DMS53 (cell line): ENCODE measurements at places on chromosomes 3 and 15.

- no peak for DNase-seq
These were observed 178.2 kb downstream of the OR4M2 start for GRCh38 chr15:22258398-22259150.

DNA sequence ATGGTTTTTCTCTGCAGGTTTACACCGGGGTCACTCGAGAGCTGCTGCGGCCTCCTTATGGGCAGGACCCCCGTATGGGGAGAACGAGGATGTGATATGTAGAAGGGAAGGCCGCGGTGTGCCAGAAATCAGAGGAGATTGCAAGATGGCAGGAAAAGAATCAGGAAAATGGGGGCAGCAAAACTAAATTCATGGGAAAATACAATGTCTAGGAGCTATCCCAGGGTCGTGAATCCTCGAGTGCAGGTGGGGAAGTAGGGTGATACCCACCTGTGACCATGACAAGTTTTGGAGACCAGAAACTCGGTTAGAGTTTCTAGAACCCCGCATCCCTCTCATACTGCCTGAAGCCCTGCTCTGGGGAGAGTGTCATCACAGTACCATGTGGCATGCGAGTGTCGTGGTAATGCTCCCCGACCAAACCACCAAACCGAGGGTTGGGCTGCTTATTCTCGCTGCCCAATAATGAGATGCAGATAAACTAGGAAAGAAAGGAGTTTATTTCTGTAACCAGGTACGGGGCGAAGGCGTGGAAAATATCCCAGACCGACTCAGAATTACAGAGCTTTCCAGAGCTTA, 781 bp downstream of the TRNT1 start:
- DNase-seq: peak; percentile 8

DNA sequence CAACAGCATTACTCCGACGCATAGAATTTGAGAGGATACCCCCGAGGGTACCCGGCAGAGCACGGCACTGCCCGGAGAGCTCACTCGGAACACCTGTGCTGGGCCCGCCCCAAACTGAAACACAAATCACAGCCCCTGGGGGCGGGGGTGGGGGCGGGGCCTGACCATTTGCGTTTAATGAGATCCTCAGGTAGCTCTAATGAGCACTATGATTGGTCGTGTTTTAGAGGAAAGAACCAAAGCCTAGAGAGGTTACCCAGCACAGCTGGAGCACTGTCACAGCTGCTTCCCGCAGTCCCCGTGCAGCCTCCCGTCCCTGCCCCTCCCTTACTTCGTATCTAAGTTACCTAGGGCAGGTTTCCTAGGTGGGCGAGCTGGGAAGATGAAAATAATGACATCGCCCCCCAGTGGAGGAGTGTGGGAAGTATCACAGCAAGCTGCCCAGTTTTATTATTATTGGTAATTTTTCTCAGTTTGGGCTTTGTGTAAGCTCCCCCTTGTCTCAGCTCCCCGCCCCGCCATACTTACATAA, 187.1 kb downstream of the PDE8A start:
- peak; percentile 83 for DNase-seq

- no peak for DNase-seq
These were observed 17.9 kb upstream of the SQOR start for GRCh38 chr15:45616901-45617323.

- no peak for DNase-seq
These were observed at the start of gene CLEC3B for GRCh38 chr3:45026038-45026437. TSS of gene CLEC3B (plus strand) at chr3:45026303. CDS start at chr3:45026363, 60 bp downstream.

GRCh38 chr15:85473455-85473854, 93.1 kb downstream of the AKAP13 start:
- no peak for DNase-seq

GRCh38 chr3:13335059-13335458, 85.1 kb downstream of the NUP210 start:
- no peak for DNase-seq

- no peak for DNase-seq
These were observed 22.0 kb downstream of the FAN1 start for GRCh38 chr15:30925686-30926085.

- DNase-seq: no peak
These were observed 17.5 kb downstream of the VGLL3 start for GRCh38 chr3:86973440-86973839.

GRCh38 chr3:13623101-13623654, 74.3 kb downstream of the FBLN2 start:
- peak; percentile 63 for DNase-seq

- no peak for DNase-seq
These were observed 410.6 kb downstream of the FOXP1 start for GRCh38 chr3:71172951-71173350.

DNA sequence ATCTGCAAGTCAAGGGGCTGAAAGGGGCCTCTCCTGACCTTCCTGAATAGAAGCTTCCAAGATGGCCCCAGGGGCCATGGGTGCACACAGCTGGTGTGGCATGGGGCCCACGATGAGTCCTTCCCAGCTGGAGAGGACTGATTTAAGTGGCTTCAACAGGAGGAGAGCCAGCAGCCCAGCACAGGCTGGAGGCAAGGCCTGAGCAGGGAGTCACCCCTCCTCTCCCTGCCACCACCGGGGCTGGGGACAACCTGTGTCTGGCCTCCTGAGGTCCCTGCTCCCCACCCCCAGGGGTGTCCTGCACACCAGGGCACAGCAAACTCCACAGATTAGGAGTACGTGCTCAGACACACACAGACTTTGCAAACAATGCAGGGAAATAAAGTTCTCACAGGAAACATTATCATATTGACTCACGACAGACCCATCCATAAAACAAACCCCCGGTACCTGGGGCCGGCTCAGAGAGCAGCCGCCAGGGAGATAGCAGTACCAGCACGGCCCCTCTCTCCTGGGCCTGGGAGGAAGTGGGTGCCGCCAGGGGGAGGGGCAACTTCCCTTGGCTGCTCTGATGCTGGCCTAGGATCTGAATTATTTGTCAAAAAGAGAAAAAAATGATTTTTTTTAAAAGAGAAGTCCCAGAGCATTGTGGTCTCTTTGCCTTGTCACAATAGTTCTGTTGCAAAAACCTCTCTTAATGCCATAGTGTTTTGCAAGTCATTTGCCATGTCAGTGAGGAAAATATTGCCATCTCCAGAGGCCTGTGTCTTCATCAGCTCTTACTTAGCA, 21.9 kb upstream of the TSEN2 start:
- DNase-seq: no peak

DNA sequence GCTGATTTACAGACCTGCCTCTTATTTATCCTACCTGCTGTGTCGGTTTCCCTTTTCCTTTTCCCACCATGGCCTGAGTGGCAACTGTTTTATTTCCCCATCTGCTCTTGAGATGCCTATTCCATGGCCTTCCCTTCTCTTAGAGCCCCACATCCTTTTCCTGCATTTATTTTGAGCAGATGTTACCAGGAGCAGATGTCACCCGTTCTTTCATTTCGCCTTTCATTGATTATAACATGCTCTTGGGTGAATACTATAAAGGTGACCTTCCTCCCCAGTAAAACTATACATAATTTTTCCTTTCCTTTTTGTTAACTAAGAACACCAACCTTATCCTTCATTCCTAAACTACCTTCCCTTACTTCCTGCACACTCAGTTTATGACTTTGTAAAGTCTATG, 8.5 kb upstream of the P2RY1 start:
- no peak for DNase-seq

- DNase-seq: peak; percentile 20
These were observed 302.2 kb upstream of the CTDSPL start for GRCh38 chr3:37559461-37559860.

DNA sequence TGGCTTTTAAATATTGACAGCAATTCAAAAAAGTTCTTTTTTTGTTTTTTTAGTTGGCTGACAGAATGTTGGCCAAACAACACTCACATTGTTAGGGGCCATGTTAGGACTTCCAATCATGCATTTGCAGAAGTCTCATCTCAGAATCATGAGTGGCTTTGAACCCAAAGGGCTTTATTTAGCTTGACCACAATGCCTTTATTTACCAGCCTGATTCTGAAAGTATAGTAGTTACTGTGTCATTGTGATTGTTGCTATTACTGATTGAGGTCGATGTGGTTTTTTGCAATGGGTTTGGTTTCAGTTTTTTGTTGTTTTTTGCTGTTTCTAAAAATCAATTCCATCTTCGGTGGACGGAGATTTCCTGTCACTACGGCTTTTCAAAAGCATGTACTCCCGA, 7.2 kb downstream of the GLDN start:
- DNase-seq: no peak

GRCh38 chr3:32200992-32201758, 37.3 kb upstream of the CMTM8 start:
- no peak for DNase-seq

- DNase-seq: peak; percentile 33
These were observed 55.7 kb downstream of the GALK2 start for GRCh38 chr15:49225572-49226281.

DNA sequence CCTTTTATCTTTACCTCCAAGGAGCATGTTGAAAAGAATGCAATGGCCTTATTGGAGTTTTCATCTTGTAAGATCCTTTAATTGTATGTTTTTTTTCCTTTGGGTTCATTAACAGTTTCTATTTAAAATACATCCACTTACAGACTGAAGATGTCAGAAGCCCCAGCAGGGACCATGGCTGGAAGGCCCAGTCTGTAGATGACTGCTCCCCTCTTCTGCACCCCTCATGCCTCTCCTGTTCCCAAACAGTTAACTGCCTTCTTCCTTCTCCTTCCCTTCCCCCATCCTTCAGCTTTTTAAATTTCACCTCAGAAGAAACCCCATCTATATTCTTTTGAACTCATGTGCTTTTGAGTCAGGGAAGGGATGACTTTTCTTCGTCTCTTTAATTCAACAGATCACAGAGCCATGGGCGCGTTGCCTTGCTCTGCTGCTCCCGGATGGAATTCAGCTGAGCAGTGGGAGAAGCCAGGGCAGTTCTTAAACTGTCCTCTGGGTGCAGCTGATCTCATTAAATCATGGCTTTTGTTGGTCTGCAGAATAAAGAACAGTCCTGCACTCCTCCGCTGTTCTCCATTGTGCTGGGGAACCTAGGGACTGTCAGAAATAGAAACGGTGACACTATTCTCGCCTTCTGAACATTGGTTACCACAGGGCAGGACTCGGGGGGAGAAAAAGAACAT, 71.5 kb upstream of the EIF1B start:
- DNase-seq: no peak

DNA sequence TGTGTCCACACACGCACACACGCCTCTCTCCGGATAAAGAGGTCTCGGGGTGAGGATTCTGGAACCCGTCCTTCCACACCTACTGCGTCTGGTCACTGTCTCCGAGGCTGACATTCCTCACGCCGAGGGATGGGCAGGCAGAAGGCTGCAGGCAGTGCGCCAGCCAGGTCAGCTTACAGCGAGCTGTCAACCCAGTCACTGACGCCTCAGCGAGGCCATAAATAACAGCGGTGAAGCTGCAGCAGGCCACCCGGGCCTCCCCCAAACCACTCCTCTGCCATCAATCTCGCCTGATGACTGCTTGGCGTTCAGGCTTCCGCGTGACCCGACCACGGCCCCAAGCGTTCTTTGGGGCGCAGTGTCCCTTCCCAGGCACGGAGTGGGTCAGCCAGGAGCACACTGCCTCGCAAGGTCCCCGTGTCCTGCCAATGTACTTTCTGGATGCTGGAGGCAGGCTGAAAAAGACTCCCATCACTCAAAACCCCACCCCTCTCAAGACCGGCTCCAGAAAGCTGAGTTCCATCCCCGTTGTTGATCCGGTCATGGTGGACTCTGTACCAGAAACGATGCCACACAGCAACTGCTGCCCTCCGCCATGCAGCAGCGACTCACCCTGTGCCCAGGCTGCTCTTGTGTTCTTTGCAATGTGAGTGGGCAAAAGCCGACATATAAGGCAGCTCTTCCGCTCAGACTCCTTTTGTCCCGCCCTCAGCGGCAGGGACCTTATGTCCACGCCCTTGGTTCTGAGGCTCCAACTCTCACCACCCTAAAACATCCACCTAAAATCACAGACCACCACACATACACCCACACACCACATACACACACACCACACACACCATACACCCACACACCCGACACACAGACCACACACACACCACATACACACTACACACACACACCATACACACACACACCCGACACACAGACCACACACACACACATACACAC, 27.1 kb downstream of the CPN2 start:
- DNase-seq: no peak

- DNase-seq: no peak
These were observed 23.5 kb downstream of the MYH15 start for GRCh38 chr3:108486941-108487340.

GRCh38 chr3:167166594-167167253, 213.4 kb downstream of the ZBBX start:
- DNase-seq: no peak

DNA sequence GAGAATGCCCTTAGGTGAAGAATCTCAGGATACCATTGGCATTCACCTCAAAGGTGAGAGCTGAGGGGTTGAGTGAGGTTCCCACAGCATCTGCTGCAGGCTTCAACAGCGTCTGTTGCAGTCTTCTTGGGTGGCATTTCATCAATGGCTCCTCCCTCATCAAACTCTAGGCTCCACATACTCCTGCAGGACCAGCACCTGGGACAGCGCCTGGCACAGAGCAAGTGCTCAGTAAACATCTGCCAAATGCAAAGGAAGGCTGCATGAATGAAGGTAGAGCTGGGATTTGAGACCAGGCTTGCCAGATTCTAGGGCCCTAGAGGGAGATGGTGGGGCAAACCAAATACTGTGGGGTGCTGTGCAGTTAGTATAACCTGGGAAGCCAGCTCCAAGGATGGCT, 9.6 kb downstream of the TRH start:
- no peak for DNase-seq

GRCh38 chr15:89340573-89340972, 5.9 kb upstream of the POLG start:
- DNase-seq: no peak

DNA sequence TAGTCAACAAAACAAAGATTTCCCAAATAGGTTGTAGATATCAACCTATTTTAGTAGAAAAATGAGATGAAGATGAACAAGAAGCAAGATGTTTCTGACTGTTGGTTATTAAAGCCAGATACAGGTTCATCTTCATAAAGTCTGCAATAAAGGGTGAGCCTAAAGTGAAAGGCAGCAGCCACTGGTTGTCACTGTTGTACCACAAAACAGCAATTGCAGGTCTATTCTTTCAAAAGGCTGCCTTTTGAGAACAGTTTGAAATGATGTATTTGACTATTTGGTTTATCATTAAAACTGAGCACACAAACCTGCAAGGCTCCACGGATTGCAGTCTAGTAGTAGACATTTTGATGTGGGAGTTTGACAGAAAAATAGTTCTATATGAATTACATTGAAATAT, 543.4 kb downstream of the GBE1 start:
- peak; percentile 44 for DNase-seq

GRCh38 chr3:13529196-13530112, 19.5 kb upstream of the FBLN2 start:
- DNase-seq: no peak

DNA sequence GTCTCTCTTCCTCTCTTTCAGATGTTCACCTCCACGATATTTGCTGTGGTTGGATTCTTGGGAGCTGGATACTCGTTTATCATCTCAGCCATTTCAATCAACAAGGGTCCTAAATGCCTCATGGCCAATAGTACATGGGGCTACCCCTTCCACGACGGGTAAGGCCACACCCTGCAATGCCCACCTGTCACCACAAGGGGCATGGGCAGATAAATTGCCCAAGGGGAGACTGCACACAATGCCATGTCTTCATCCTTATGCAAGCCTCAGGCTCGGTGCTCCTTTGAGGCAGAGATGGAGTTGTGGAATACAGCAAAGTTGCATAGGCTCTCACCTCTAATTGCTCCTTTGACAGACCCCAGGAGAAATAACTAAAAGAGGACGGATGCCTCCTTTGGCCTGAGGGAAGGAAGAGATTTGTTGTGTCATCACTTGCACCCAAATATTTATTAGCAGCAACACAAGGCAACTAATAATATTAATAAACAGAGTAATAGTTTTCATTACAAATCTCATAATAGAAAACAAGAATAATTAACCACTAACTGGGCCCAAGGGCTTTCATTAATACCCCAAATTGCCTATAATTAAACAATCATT, 13.2 kb downstream of the TM4SF4 start:
- DNase-seq: peak; percentile 53
